Stimulated activated CD8-positive, alpha-beta memory T cell treated with anti-CD3 and anti-CD28 coated beads, Interleukin-7, amount 100 ng/mL, for 1 hour (primary cell): ENCODE measurements at places on chromosomes 6 and 20.

DNA sequence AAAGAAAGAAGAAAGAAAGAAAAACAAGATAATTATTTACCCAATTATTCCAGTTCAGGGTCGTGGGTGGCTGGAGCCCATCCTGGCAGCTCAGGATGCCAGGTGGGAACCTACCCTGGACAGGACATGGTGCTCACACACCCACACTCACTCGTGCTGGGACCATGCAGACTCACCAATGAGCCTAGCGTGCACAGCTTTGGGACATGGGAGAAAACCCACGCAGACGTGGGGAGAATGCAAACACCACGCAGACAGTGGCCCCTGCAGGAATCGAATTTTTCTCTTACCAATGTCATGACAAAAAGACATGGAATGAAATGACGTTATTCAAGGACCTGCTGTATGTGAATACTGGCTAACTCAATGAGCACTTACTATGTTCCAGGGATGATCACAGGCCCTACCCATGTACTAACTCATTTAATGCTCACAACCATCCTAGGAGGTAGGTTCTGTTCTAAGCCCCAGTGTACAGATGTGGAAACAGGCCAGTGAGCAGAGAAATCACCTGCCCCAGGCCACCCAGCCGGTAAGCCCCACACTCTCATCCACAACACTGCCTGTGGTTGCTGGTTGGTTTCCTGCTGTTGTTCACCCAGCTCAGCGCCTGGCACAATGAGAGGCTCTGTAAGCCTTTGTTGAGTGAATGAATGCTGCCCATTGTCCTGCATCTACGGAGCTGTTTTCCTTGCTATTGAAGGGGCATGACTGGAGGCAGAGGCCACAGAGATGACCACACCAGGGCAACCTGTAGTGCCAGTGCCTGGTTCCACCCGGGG is 6.8 kb upstream of the PI16 start:
- no peak for DNase-seq

- no peak for DNase-seq
Observed at GRCh38 chr6:168662301-168662936, 221.4 kb downstream of the SMOC2 start.

DNA sequence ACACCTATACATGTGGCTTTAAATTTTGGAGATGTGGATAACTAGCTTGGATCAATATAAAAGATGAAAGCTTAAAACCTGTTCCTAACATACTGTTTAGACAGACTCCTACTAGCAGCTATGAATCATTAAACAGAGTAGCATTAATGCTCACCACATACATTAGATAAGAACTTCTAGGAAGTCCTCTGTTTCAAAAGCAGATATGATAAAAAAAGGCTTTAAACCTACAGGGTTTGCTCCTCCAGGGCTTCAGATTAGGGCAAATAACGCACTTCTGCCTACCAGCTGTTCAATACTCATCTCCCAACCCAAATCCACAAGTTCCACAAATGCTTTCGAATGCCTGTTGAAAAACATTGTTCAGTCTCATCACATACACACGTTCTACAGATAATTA is 1.5 kb downstream of the REPS1 start:
- no peak for DNase-seq

DNA sequence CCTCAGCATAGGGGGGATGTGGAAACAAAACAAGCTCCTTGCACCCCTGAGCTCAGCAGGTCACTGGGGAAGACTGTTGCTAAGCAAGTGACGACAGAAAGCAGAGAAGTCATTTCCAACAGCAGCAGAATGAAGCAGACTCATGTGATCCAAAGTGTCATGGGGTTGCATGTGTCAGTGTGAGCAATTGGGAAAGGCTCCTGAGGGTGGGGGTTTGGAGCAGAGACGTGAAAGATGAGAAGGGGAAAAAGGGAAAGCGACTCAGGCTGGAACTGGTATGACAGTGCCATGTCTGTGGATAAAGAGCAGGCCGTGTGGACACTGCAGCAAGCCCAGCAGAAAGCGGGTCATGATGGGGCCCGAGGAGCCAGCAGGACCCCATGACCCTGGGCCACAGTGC is 363.9 kb downstream of the PREX1 start:
- no peak for DNase-seq

DNA sequence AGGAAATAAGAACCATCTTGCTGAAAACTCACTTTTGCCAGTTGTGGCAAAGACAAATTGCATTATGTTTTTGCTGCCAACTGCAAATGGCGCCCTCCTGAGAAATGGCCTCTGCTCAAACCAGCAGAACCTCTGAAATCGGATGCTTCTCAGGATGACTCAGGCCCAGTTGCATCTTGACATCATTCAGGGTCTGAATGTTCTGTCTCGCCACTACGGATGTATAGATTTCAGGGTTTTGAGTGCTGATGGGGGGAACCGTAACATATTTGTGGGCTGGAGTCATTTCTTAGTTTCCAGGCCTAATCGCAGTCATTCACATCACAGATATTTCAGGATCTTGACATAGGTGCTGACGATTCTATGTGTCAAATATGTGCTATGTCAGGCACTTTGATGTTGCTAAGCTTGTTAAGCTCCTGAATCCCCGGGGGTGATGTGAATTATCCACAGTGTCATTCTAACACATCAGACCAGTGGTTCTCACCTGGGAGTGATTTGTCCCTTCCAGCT is 207.1 kb downstream of the NFATC2 start:
- DNase-seq, result no peak

DNA sequence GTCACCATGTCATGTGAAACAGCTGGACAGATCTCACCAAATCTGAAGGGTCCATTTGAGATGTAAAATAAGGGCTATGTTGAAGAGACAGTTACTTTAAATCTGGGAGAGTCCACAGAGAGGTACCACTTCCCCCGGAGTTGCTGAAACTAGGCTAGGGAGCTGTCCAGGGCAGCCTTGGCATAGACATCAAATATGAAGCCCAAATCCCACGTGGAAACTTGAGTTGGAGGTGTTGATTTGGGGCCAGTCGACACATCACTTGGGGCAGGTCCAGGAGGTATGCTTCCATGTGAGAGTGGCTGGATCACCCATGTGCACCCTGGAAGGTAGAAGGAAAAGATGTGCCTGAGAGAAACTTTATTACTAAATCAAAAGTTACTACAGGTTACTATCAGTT is 12.0 kb upstream of the SERPINB9 start:
- DNase-seq, result no peak

GRCh38 chr6:106858653-106859092 is 115.9 kb downstream of the CD24 start:
- DNase-seq, result no peak

GRCh38 chr6:125132058-125132457 is 21.5 kb upstream of the TPD52L1 start:
- DNase-seq, result no peak

- DNase-seq, result no peak
Observed at GRCh38 chr6:136703331-136703865, 88.9 kb downstream of the MAP3K5 start.

DNA sequence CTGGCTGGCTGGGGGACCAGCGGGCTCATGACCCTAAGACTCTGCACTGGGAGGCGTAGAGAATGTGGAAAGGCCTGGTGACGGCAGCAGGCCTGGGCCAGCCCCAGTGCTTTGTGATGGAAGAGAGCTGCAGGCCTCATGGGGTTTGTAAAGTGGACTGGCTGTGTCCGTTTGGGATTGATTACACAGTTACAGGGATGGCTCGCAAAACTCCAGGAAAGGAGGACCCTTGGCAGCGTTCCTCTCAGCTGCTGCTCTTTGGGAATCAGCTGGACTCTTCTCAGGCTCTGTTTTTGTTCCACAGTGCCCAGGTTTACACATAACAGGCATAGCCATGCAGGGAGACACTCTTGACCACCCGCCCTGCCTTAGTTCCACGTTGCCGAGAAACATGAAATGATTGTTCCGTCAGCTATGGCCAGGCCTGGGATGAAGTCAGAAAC is 89.0 kb downstream of the SLX4IP start:
- DNase-seq, result no peak

GRCh38 chr6:89680551-89680950 is 42.0 kb upstream of the LYRM2 start:
- DNase-seq, result no peak

GRCh38 chr6:90328004-90328403 is 31.4 kb upstream of the BACH2 start:
- no peak for DNase-seq

- peak; percentile 19 for DNase-seq
Observed at GRCh38 chr6:135880066-135880972, 28.8 kb downstream of the PDE7B start.

DNA sequence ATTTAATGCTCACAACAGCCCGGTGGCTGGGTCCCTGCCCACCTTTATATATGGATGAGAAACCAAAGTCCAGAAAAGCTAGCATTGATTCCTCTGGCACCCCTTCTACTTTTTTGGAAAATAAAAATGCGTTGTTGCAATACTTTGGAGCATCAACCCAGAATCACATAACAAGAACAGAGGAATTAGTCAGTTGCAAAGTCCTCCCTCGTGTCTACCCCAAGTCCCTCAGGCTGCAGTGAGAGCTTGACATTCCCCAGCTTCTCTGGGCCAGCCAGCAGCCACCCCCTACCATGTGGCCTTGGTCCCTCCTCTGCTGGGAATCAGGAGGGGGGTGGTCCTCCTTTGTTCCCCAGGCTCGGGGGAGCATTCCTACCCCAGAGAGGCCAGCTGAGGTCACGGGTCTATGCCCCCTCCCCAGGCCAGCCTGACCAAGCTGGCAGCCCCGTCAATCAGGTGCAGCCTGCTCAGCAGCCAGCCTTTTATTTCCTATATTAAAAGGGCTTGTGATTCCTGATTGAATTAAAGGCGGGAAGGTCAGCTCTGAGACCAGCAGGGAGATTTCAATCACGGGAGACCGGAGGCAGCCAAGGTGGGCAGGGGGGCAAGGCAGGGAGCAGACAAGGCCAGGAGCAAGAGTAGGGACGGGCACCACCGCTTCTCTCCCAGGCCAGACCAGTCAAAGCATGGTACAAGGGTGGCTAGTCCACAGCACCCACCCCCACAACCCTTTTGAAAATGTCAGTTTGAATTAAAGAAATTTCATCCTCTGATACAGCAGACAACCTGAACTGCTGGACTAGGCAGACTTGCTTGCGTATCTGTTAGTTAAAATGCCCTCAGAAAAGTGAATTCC is 158.9 kb downstream of the MRPL14 start:
- DNase-seq, result no peak

DNA sequence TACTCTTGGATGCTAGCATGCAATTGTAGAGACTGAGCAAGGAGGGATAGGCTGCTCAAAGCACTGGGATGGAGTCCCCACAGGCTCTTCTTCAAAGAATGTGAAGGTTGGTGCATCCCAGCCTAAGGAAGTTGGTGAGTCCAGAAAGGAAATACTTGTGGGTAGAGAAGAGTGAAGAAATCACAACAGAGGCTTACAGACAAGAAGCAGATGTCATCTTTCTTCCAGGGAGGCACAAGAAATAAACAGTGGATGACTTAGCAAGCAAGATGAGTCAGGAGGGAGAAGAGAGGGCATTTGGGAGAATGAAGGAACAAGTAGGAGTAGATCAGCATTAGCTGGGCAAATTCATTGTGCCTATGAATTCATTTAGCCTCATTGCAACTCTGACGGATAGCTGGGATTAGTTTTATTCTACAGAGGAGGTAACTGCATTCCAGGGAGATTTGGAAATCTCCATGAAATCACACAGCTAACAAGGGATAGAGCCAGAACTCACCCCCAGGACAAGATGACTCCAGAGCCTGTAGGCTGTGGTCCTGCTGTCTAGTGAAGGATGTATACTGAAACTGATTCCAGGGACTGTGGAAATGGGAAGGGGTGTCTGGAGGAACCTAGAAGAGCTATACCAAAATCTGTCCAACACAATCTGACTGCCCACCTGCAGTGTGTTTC is 125.8 kb upstream of the SPTLC3 start:
- no peak for DNase-seq

GRCh38 chr20:1469925-1470571 is 3.4 kb upstream of the NSFL1C start:
- DNase-seq, result no peak

DNA sequence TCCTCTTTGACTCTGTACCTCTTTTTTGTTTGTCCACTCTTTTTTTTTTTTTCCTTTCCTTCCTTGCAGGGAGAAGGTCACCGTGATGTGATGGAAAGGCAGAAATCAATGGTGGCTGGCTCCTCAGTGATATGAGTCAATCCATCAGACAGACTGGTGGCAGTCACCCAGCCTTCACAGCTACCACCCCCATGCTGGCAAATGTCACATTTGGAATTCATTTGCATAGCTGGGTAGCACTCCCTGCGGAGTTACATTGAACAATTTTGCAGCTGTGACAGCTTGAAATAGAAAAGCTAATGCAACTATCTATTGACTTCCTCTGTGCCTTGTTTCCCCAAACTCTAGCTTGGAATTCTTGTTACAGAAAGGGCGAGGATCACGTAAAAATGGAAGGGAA is 668.4 kb downstream of the C6orf118 start:
- no peak for DNase-seq

- DNase-seq, result no peak
Observed at GRCh38 chr6:91653895-91654294, 1067.0 kb upstream of the MAP3K7 start.

GRCh38 chr6:100426241-100426640 is 38.5 kb downstream of the SIM1 start:
- no peak for DNase-seq

GRCh38 chr6:107082045-107082444 is 33.3 kb downstream of the BEND3 start:
- DNase-seq, result no peak

DNA sequence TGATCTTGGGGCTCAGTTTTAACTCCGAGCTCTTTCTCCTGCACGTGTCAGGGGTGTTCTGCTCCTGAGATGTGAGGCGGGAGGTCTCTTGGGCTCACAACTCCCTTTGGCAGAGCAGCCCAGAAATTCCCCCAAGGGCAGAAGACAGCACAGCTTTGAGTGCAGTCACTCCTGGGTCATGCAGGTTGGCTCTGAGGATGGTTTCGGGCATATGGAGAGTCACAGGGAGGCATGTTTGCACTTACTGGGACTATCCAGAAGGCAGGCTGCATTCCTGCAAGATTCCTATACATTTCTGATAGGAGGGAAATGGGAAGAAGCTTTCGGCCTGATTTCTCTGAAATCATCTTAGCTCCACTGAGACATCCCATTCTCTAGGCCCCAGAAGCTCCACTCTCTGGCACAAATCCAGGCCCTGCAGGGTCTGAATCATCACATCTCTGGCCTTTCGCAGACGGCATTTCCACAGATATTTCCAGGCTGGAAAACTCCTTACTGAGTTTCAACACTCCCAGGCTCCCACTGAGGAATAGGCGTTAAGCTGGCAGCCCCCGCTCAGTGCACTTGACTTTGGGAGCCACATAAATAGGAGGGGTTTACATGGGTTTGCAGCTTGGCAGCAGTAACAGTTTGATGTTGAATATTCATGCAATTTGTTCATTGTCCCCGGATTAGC is 39.7 kb downstream of the AGPAT4 start:
- no peak for DNase-seq
